ENCODE measurements at places on chromosomes 11 and 22.

DNA sequence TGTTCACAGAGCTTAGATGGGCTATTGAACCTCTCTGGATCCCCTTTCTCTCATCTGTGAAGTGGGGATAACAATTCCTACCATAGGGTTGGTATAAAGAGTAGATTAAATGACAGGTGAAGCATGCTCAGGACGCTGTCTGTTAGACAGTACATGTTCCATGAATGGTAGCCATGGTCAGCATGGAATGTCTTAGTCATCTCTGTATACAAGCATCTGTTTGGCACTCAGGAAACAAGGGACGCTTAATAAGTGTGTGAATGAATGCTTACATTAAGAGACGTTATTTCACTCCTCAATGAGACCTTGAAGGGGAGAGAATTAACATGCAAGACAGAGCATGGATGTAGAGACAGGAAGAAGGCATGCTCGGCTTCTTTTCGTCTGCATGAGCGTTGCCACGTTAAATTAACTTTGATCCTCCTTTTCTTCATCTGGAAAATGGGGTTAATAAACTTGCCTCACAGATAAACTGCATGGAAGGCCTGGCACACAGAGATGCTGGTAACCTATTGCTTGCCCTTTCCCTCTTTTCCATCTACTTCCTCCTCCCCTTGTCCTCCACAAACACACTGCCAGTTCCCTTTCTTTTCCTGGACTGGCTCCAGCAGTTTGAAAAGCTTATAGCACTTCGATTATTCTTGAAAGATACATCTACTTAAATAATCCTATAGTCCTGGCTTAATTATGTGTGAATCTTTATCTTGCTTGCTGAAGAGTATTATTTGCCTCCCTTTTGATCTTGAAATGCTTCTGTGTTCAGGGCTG lies 267.2 kb upstream of the MTNR1B start:
- no peak for DNase-seq

DNA sequence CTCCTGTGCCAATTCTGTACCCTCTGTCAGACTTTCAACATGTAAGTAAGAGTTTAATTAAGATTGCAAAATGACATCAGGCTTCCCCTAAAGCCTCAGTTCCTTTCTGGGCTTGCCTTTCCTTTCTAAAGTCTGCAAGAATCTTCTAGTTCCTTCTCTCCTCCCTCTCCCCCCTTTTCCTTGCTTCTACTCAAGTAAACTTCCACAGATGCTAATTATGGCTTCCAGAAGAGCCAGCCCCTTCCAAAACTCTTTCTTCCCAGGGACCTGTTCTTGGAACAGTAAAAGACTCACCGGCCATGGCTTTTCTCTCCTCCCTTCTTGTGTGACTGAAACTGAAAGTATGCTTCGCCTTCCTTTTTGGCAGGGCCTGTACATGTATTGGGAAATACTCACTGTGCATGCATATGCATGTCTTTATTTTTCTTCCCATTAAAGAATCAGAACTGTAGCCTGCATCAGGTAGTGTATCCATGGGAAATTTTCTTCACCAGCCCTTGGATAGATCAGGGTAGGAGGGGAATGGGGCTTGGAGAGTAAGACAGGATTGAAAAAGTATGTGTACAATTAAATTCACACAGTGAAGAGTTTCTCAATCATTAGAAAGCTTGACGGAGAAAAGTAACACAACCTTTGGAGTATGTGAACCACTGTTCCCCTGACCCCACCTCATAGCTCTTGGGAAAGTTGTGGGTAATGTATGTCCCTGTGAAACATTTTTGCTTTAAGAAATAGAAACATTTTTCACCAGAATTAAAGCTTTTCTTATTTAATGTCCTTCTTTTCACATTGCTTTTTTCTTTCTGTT lies at the start of gene CASP1:
Gene CASP1 (minus strand): TSS at position 332 of the 808 bp plus-strand sequence. CDS start 31 bp downstream, at position 301.
- DNase-seq = no peak

DNA sequence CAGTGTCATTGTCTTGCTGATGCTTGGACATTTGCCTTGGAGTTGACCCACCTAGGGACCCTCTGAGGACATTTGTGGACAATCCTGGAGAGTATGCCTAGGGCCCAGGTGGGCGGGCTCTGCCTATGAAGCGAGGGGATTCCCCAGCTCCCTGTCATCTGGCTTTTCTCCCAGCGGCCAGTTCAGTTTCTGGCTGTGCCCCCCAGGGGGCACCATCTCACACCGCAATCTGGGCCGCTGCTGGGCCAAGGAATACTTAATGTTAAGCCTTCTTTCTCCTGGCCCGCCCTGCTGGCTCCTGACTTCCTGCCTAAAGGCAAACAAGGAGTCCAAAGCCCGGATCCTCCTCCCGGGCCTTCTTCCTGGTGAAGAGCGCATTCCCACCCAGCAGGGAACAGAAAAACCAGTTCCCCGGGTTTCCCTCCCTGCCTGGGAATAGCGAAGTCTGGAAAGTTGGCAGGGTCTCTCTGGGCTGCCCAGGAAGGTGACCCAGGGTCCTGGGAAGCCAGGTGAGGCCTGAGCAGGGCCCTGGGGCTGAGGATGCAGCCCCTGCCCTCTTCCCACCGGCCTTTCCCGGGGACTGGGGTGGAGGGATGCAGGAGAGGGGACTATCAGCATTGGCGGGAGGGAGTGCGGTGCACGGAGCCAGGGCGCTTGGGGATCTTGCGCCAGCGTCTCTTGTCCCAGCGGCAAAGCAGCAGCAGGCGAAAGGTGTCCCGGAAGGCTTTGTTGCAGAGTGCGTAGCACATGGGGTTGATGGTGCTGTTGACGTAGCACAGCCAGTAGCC lies 11.9 kb downstream of the CHRM1 start:
- DNase-seq = peak; percentile 20

DNA sequence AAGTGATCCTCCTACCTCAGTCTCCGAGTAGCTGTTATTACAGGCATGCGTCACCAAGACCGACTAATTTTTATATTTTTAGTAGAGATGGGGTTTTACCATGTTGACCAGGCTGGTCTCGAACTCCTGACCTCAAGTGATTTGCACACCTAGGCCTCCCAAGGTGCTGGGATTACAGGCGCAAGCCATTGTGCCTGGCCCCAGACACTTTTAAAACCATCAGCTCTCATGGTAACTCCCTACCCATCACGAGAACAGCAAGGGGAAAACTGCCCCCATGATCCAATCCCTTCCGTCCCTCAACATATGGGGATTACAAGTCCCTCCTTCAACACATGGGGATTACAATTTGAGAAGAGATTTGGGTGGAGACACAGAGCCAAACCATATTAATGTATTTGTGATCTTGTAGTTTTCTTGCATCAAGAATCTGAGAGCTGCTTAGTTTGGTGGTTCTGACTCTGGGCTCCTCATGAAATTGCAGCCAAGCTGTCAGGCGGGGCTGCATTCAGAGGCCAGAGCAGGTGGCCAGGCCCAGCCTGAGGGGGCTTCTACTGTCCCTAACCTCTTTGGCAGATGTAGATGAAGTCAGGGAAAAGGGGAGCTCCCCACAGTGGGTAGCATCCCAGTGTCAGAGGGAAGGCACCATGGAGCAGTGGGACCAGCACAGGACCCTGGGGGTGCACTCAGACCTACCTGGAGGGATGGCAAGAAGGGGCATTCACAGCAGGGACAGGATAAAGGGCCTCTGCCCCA lies 31.2 kb upstream of the PRAME start:
- DNase-seq = no peak

- DNase-seq = no peak
These were observed 45.5 kb downstream of the ARL14EP start for GRCh38 chr11:30368394-30368793.

DNA sequence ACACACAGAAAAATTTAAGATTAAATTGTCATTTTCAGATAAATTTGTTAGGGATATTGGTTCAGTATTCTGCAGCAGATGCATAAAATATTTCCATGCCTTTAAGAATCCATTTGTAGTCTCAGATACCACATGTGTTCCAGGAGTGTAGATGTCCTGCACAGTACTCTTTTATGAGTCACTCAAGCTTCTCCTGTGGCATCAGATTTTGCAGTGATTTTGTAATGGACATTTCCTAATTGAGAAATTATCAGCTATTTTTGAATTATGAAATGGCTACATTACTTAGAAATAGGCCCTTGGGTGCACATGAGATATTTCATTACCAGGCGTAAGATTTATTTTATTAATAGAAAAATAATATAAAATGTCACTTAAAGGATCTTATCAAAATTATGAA lies 18.9 kb downstream of the MMP3 start:
- no peak for DNase-seq

DNA sequence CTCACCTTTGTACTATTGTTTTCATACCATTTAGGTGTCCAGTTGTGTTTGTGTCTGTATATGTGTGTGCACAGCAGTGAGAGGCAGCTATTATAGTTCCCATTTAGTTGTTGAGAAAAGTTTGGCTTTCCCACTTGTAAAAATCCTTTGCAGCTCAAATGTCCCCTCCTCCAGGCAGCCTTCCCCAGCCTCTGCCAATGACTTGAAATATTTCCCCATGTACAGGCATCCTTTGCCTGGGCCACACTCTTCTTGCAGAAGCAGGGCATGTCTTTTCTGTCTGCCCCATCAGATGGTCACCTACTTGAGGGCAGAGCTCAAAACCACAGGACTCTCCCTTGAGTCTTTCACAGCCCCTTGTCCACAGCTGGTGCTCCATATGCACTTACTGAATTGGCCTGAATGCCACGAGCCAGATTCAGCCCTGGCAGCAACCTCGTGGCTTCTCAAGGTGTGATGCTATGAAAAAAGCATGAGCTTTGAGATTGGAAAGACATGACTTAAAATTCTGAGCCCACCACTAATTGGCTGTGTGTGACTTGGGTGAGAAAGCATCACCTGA lies 39.3 kb downstream of the MYEOV start:
- DNase-seq = no peak

GRCh38 chr11:46338988-46339666 lies 8.1 kb upstream of the DGKZ start:
- peak; percentile 70 for DNase-seq

GRCh38 chr11:21369947-21370346 lies 700.6 kb downstream of the NELL1 start:
- DNase-seq = no peak

GRCh38 chr11:67493548-67494370 lies 10.9 kb downstream of the AIP start:
- no peak for DNase-seq

GRCh38 chr11:108137212-108137611 lies 15.8 kb downstream of the ACAT1 start:
- no peak for DNase-seq

GRCh38 chr11:71426413-71426812 lies 21.8 kb downstream of the DHCR7 start:
- no peak for DNase-seq

GRCh38 chr11:68302256-68302655 lies 10.1 kb upstream of the LRP5 start:
- no peak for DNase-seq

DNA sequence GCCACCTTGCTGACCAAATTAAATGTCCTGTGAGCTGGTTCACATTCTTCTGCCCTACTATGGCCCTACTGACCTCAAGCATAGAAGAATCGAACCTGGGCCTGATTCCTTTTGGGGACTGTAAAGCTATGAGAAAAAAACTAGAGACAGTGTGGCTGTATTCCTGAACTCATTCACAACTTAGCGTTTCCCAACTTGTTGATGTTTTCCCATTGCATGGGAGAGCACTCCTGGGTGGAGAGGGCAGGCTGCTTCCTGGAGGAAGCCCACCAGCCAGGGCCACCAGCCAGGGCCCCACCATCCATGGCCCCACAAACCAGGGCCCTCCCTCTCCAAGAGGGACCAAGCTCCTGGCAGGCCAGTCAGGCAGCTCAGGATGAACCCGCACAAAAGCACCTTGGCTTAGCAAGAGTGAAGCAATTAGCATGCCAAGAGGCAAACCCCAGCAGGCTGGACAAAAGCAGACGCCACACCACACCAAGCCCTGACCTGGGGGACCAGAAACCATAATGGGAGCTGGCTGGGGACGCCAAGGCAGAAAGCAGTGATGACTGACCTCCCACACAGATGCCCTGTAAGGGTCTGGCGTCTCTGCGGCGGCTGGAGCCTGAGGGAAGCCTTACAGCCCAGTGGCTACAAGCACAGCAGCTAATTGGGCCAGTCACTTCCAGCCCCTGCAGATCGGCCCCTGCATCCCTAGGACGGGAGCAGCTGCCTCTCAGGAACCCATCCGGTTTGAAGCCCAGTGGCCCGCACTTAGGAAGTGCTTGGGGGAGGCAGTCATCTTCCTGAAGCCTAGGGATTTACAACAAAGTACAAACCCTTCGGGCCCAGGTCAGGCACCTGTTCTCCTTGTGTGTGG lies 2.1 kb downstream of the CERK start:
- DNase-seq = no peak

- DNase-seq = no peak
These were observed 52.2 kb downstream of the CYTH4 start for GRCh38 chr22:37334461-37334858.

GRCh38 chr22:19710769-19711106 lies 3.6 kb upstream of the SEPTIN5 start:
- no peak for DNase-seq

GRCh38 chr11:7546324-7546791 lies 32.6 kb downstream of the PPFIBP2 start:
- DNase-seq = no peak

GRCh38 chr11:95296165-95296564 lies 65.2 kb upstream of the SESN3 start:
- peak; percentile 97 for DNase-seq

DNA sequence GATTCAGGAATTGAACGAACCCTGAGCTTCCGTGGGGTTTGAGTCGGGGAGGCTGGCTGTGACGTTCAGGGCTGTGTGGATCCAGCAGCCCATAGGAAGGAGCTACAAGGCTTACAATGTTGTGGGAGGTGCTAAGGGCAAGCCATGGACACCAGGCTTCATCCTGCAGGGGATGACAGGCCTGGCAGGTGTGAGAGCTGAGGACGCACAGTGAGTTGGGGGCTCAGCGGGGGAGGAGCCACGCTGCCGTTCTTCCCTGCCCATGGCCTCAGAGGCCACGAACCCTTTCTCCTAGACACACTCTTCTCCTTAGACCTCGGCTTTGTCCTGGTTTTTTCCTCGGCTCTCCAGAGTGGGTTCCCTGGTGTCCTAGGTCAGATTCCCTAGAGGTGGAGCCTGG lies 113.3 kb upstream of the SLC22A12 start:
- DNase-seq = no peak

GRCh38 chr11:9823887-9824385 lies 160.1 kb downstream of the SWAP70 start:
- no peak for DNase-seq

DNA sequence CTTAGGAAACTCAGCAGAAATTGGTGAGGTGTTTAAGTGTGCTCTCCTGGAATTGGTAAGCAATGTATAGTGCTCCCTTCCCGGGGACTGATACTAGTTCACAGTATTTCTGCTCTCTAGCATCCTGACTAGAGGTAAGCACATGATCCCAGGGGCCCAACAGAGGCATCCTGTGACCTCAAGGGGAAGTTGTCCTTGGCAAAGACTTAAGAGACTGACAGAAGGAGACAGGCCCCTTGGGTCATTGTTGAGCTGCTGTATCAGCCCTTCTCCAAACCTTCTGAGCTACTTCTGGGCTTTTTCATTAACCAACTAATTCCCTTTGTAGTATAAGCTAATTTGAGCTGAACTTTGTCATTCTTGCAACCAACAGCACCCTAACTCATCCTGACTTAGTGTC lies 4.3 kb upstream of the TBC1D22A start:
- DNase-seq = no peak

Measured in DMS79 treated with DMSO at 0.1 percent for 48 hours (cell line).